ENCODE measurements at places on chromosomes 3 and 15.

GRCh38 chr3:195566797-195567196 lies 16.9 kb downstream of the APOD start:
- DNase-seq: no peak

DNA sequence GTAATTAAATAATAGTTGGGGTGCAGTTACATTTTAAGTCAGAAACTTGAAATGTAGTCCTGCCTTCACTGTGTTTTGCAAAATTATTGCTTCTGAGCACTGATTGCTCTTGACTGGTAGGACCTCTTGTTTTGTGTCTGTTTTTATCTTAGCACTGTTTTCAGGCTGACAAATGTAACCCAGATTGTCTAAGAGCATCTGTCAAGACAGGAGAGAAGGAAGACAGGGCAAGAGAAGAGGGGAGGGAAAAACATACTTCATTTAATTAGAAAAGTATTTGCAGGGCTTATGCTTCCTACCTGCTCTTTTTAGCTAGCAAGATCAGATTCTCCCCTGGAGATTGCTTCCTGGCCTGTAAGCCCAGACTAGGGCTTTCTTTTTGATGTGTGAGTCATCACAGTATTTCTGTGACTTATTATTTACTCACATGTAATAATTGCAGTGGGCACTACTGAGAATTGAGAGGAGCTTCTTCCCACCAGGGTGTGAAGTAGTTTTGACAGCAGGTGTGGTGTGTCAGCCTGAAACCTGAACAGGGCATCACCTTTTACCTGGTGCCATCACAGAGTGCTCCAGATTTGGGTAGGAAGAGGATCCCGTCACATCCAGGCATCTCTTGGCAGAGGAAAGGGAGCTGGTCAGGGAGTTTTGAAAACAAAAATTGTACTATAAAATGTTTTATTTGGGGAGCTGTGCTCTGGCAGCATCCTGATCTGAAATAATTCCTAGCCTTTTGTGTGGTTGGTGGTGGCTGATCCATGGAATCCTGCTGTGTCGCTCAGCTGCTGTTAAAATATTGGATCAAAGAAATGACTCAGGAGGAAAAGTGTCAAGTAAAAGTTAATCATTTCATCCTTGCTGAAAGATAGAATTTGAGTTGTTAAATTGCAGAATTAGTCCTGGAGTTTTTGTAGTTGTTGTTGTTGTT lies 98.2 kb downstream of the TMEM108 start:
- no peak for DNase-seq

DNA sequence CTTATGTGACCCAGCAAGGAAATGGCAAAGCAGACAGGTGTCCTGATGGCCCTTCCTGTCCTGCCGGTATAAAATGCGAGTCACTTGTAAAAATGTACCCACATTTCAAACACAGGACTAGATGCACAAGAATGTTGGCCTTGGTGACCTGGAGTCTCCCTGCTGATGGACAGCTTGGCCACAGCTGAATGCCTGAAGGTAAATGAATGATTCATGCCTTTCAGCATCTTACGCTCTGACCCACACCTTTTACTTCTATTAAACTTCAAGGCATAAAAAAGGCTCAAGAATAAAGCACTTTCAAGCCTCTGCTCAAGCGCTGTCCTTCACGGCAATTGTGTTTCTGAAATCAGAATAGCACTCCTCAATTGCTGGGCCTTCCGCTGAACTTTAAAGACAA lies 228.0 kb upstream of the SLCO3A1 start:
- no peak for DNase-seq

DNA sequence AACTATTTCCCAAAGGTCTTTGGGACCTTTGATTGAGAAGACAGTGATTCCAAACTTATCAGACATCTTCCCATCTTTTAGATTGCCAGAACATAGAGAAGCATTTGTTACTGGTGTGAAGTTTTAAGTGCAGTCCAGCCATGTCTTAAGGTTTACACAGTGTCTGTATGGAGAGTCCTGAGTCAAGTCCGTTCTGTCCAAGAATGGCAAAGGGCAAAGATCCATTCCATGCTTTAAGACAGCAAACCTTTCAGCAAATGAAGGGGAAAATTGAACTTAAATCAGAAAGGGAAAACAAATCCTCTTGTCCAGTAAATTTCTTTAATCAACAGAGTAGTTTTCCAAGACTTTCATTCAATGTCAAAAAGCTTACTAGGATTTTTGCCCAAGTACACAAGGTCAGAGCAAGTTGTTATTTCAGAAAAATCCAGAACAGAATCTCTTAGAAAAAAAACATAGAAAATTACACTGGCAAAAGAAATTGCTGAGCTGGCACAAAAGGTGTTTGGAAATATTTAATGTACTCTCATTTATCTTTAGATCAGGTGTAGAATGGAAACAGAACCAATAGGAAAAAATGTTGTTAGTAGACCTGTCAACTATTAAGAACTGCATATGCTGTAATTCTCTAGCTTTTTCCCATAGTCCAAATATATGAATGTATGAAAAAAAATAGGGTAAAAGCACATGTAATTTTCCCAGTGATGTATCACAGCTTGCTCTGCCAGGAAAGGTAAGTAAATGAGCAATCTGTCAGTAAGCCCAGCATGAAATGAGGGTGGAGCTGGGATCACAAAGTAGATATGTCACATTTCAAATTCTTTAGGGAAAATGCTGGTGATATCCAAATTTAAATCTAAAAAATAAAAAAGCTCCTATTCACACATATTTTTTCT lies 1099.9 kb downstream of the TUSC7 start:
- DNase-seq: no peak

DNA sequence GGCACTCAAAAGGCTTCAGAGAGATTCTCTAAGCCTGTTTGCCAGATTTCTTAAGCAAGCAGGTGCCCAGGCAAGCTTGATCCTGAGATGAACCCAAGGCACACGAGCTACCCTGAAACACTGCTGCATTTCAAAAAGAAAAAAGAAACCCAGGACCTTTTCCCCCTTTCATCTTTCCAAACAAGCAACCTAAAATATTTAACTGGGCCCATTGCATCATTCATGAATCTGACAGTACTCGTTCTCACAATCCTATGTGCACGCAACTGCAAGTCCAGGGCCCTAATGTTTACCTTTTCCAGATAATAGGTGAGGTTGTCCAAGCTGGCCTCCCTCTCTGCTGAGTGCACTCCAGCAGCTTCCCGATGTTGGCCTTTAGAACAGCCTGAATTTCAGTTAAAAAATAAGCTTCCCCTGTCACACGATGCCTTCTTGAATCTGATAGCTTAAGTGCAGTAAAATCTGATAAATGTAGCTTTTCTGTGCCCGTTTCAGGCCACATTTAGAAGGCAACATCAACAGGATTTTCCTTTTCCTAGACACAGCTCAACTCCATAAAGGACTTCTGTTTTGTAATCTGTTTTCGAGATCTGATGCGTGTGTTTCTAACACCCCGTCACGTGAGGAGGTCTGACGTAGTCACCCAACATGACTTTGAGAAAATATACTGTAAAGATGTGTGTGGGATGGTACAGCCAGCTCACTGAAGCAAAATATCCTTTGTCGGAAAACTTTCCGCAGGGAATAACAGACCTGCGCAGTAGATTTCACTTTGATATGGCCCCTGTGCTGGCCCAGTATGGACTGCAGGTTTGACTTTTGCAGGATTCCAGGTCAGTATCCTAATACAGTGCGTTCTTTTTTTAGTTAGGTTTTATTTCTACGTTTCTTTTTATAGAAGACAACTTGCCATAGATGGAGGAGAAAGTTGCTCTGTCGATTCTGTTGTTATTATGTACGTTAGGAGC lies 55.1 kb upstream of the RASA2 start:
- DNase-seq: no peak

DNA sequence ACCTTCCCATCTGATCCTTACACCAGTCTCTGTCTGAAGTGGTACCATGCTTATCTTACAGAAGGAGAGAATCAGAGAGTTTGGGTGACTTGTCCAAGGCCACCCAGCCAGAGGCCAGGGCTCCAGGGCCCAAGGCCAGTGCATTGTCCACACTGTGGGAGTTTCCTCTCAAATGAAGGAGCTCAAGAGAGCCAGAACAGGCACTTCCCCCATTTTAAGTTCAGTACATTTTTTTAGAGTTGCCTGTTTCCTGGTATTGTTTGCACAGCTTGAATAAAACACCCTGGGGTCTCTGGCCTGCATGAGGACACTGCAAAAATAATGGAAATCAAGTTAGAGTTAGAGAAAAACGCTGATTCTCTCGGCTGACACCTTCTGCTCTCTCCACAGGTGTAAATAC lies 284.0 kb downstream of the SQOR start:
- no peak for DNase-seq

- no peak for DNase-seq
These were observed 39.4 kb downstream of the AMOTL2 start for GRCh38 chr3:134334901-134335280.

DNA sequence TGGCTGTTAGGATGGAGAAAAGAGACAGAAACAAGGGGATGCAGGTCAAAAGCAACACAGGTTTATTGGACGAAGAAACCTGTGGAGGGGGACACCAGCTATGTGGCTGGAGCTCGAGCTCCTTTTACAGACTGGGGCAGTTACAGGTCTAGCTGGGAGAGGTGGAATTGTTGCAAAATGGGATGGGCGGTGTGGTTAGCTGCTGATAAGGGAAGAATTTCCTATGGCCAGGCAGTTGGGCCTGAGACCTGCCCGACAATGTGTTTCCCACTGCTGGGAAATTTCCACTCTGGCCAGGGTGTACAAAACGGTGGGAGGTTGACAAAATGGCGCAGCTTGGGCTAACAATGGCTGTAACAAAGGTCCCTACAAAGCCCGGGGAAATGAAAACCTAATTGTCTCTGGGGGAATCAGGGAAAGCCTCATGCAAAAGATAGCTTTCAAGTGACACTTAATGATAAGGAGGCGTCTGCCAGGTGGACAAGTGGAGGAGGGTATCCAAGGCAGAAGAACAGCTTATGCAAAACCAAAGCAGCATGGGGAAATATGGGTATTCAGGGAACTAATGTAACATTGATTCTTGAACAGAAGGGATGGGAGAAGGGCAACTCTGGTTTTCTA lies 137.4 kb upstream of the SGO1 start:
- DNase-seq: no peak

DNA sequence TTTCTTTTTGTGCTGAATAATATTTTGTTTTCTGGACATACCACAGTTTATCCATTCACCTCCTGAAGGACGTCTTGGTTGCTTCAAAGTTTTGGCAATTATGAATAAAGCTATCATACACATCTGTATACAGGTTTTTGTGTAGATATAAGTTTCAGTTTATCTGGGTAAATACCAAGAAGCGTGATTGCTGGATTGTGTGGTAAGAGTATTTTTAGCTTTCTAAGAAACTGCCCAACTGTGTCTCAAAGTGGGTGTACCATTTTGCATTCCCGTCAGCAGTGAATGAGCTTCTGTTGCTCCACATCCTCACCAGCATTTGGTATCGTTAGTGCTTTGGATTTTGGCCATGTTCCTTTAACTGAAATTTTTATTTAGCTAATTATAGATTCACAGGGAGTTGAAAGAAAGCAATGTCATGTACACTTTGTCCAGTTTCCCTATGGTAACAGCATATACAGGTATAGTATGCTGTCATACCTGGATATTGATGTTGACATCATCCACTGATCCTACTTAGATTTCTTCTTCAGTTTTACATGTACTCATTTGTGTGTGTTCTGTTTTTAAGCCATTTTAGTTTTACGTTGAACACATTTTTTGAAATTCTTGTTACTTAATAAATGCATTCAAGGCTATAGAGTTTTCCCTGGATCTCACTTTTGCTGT lies 11.9 kb downstream of the ARID3B start:
- no peak for DNase-seq

GRCh38 chr3:149368674-149369497 lies 8.6 kb downstream of the TM4SF1 start:
- DNase-seq: no peak

GRCh38 chr3:136612512-136612911 lies 139.7 kb downstream of the STAG1 start:
- DNase-seq: no peak

- no peak for DNase-seq
These were observed 706 bp upstream of the RPL35A start for GRCh38 chr3:197949191-197949777.

GRCh38 chr3:56753206-56753820 lies 48.4 kb downstream of the ARHGEF3 start:
- no peak for DNase-seq

- DNase-seq: no peak
These were observed 34.4 kb downstream of the GLCE start for GRCh38 chr15:69194854-69195253.

GRCh38 chr3:38207254-38208003 lies 42.1 kb downstream of the OXSR1 start:
- no peak for DNase-seq

GRCh38 chr3:10289787-10290355 lies 2.9 kb downstream of the GHRL start:
- no peak for DNase-seq

- DNase-seq: no peak
These were observed 4.1 kb upstream of the AMOTL2 start for GRCh38 chr3:134378384-134378783.

GRCh38 chr3:38611866-38612265 lies 37.6 kb downstream of the SCN5A start:
- DNase-seq: no peak

DNA sequence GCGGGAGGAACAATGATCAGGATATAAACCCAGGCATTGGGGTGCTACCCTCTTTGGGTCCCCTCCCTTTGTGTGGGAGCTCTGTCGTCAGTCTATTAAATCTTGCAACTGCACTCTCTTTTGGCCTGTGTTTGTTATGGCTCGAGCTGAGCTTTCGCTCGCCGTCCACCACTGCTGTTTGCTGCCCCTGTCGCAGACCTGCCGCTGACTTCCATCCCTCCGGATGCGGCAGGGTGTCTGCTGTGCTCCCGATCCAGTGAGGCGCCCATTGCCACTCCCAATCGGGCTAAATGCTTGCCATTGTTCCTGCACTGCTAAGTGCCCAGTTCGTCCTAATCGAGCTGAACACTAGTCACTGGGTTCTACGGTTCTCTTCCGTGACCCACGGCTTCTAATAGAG lies 1443.7 kb upstream of the CADM2 start:
- no peak for DNase-seq

DNA sequence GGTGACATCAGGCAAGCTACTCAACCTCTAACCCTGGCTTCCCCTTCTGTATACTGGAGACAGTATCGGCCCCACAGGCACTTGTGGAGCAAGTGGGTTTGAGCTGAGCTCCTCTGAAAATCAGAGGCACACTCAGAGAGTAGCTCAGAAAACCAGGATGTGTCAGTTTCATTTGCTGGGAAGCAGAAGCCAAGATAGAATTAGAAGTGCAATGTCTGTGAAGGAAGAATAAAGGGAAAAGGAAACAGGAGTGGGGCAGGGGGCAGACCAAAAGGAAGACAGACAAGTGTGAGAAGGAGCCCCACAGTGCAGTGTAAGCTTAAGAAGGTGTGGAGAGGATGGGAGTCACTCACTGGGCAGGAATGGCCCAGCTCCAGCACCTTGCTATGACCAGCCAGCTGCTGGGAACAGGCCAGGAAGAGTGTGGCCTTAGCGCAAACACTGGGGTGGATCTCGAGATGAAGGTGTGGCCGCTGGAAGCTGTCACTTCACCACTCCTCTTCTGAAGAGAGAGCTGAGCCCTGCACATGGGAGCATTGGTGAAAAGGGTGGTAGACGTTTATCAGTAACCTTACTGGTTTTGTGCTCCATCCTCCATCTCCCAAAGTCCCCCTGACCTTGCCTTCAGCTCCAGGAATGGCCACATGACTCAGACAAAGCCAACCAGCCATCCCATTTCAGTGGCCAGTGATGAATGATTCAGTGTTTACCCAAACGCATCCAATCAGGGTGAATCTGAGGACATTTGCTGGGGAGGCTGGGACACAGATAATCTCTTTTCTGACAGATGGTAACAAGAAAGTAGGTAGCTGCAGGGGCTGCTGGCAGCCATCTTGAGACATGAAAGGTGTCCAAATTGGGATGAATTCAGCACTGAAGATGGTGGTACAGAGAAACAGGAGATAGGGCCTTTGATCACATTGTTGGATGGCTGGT lies 108.4 kb downstream of the SHQ1 start:
- DNase-seq: no peak

- no peak for DNase-seq
These were observed 206.6 kb downstream of the TLE3 start for GRCh38 chr15:69891070-69891536.
